GM12878 (cell line): ENCODE measurements at places on chromosomes 5 and 9.

- DNase-seq: no peak
Measured at GRCh38 chr5:78779262-78779661, 130.7 kb upstream of the LHFPL2 start.

- no peak for DNase-seq
Measured at GRCh38 chr9:89843591-89843990, 238.8 kb downstream of the GADD45G start.

GRCh38 chr9:69874301-69875060 lies 53.9 kb downstream of the CFAP95 start:
- DNase-seq: no peak

- DNase-seq: no peak
Measured at GRCh38 chr5:33936381-33937016, at the start of gene RXFP3. Gene RXFP3, plus strand, starts transcription at chr5:33936386. Its CDS starts 355 bp downstream, at chr5:33936741.

DNA sequence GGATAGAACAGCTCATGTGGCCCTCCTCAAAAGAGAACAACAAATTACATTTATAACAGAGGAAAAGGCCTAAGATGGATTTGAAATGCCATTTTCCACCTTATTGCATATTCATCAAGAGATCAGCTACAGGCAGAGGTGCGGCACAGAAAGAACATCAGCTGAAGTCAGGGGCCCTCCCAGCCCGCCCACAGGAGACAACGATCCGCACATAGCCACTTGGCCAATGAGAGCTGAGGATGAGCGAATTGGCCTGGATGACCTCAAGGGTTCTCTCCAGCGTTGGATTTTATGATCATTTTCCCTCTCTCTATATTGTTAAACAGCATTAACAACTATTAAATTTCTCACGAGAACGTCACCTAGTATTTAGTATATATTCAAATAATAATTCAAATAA lies 97.6 kb downstream of the GNAQ start:
- no peak for DNase-seq

DNA sequence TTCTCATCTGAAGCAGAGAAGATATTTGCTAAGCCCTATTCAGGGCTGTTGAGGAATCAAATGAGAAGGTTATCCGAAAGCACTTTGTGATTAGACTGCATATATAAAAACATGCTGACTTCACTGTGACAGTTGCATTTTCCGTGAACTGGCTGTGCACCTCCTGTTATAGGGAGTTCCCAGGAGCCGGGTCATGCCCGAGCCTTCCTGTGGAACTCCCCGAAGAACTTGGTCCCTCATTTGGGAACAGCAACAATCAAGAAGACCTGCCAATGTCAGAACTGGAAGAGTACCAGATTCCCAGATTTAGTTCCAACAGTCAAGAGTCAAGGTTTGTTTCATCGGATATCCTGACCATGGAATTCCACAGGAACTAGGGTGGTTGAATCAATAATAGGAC lies 130.4 kb upstream of the RAI14 start:
- no peak for DNase-seq

- DNase-seq: no peak
Measured at GRCh38 chr9:91896097-91896496, 53.9 kb downstream of the ROR2 start.

- DNase-seq: no peak
Measured at GRCh38 chr9:119955276-119955675, 586.0 kb upstream of the BRINP1 start.

GRCh38 chr5:81878333-81878732 lies 93.5 kb upstream of the ATG10 start:
- DNase-seq: no peak

- no peak for DNase-seq
Measured at GRCh38 chr9:113648586-113648985, 185.1 kb downstream of the RGS3 start.

DNA sequence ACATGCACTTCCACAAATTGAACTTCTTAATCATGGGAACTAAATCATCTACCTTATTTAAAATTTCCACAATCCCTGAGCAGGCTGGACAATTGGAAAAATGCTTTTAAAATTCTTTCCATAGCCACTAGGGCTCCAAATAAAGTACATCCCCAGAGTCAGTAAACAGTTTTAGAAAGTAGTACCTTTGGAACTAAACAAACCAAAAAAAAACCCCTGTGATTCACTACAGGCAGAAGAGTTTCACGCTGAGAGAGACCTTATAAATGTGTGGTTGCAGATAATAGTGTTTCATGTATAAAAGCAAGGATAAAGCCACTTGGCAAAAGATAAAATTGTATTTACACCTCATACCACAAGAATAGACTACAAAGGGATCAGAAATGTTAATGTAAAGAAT lies 11.8 kb upstream of the HMGCR start:
- DNase-seq: no peak

DNA sequence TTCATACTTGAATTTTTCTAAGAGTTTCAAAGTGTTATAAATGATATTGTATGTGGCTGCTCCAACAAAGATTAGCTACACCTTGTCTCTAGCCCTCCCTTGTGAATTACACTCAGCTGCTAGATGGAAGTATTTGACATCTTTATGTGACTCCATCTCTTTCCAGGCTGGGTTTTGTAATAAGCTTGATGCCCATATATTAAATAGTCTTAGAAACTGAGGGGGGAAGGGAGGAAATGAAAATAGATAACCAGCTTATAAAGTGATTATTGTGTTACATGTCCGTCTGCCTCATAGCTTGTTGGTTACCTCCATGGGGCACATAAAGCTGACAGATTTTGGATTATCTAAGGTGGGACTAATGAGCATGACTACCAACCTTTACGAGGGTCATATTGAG lies 63.4 kb downstream of the CD180 start:
- DNase-seq: no peak

DNA sequence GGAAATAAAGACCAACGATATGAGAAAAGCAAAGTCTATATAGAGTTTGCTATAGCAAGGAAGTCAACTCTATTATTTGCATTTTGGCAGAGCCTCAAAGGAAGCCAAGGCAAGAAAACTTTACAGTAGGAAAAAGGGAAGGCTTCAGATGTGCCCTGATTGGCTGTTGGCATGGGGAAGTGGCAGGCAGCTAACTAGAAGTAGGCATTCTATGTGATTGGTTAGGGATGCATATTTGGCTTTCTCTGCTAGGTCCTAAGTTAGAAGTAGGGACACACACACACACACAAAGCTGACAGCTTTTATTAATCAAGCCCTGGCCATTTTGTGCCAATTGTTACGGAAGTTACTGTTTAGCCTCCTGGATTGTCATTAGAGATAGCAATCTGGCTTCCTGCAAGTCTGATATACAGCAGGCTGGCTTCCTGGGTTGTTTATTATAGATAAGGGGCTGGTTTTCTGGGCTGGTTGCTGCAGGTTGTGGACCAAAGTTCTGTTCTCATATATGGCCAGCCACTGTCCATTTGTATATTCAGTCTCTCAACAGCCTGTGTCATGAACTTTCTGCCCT lies 308.1 kb upstream of the GRAMD2B start:
- no peak for DNase-seq

DNA sequence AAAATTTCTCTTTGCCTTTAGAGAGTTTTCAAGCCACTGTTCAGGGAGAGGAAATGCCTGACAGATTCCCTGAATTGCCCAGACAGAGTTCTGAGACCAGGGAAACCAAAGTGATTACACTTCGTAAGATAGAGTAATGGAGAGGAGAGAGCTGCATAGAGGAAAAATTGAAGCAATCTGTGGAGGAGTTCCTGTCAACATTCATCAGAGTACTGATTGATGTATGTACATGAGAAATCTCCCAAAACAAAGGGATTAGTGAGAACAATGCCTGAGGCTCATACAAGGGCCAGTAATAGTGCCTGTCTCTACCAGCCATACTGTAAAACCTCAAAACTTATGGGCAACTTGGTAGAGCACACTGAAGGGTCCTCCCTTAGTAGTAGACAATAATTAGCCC lies 79.0 kb upstream of the TRIM32 start:
- DNase-seq: no peak

DNA sequence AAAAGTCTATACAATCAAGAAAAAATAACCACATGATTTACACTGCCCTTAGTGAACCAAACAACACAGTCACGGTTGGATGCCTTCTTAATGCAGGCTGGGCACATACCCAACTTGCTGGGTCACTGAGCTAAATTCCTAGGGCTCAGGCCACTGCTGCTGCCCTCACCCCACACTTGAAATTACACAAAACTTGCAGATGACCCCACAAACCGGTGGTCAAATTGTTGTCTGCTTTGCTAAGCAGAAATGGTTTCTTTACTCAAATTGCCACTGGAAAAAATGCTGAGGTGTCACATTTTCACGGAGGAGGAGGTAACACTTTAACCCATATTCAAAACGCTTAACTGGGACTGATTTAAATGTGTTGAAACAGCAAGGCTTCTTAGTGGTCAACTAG lies 62.4 kb downstream of the HMHB1 start:
- no peak for DNase-seq

DNA sequence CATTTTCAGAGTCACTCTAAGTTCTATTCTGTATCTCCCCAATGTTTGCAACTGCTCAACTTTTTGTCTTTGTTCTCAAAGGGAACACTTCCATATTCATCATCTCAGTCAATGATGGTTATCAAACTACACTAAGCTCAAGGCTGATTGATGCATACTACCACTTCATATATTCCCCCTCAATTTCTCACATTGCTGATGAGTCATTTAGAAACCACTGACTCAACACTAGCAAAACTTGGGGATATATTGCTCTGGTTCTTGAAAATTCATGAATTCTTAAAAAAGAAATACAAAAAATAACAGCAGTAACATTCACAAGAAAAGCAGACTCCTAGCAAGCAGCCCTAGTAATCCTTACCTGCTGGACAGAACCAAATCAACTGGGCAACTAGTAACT lies 52.2 kb downstream of the ABHD17B start:
- peak; percentile 36 for DNase-seq

DNA sequence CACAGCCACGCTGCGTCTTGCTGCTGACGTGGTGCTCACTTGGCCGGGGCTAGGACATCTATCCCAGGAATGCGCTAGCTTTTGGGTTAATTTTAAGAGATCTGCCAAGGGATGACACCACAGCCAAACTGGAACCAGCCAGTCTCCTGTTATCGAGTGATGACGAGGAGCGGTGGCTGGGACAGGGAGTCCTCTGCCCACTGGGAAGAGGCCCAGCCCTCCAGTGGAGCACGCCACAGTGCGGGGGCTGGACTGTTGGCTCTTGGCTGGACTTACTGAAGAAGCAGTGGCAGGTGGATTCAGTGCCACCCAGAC lies 55.1 kb upstream of the PHYKPL start:
- DNase-seq: no peak

DNA sequence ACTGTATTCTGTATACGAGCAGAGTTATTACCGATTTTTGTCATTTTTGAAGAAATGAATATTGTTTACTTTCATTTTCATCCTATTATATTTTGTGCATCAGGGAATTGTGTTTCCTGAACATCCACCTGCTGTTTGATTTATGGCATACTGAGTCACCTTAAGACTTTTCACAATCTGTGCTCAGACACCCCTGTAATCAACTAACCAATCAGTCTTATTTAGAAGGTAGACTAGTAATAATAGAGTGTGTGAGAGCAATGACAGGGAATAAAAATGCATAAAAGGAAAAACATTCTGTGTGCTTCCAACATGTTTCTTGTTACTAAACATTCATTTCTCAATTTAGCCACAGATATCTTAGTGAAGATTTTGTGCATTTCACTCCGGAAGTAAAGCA lies 1413.6 kb upstream of the ACO1 start:
- DNase-seq: no peak

DNA sequence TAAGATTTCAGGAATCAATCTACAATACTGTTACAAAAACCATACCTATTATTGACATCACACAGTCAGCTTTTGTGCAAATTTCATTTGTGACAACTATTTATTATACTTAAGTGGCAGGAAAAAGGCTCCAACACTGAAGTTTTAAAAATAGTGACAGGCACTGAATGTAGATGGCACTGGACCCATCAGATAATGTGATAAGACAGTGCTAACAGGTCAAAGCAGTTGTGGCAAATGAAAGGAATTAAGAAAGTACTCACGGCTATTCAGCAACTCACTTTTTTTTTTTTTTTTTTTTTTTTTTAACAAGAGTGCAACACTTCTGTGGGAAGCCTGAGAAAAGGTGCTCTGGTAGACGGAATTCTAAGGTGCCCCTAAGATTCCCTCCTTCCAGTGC lies 115.0 kb upstream of the MEF2C start:
- no peak for DNase-seq

GRCh38 chr9:135126451-135127187 lies 39.2 kb downstream of the OLFM1 start:
- no peak for DNase-seq

GRCh38 chr5:40570408-40571129 lies 109.1 kb upstream of the PTGER4 start:
- peak; percentile 26 for DNase-seq

GRCh38 chr9:91856419-91856818 lies 93.6 kb downstream of the ROR2 start:
- no peak for DNase-seq

DNA sequence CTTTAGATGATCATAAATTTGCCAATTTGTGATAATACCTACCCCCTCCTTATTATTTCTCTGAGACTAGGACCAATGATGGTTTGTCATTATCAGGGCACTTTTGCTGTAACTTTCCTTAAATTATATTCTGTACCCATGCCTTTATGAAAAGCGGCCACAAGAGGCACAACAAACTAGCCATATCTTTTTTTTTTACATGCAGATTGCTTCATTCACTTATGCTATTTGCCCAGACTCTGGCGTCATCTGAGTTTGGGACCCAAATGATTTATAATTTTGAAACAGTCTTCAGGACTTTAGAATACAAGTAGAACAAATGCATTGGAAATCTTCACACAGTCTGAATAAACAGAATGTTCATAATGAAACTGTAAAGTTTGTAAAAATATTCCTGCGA lies 408.1 kb downstream of the MAT2B start:
- no peak for DNase-seq

- DNase-seq: no peak
Measured at GRCh38 chr5:172282272-172283019, 1.1 kb downstream of the UBTD2 start.

- no peak for DNase-seq
Measured at GRCh38 chr5:61966296-61966955, 339.6 kb upstream of the KIF2A start.

- no peak for DNase-seq
Measured at GRCh38 chr9:72363236-72363635, 1.8 kb downstream of the ZFAND5 start.
